Mucosa of gallbladder (tissue), 1 donor: ENCODE measurements at places on chromosomes 6 and 20.

DNA sequence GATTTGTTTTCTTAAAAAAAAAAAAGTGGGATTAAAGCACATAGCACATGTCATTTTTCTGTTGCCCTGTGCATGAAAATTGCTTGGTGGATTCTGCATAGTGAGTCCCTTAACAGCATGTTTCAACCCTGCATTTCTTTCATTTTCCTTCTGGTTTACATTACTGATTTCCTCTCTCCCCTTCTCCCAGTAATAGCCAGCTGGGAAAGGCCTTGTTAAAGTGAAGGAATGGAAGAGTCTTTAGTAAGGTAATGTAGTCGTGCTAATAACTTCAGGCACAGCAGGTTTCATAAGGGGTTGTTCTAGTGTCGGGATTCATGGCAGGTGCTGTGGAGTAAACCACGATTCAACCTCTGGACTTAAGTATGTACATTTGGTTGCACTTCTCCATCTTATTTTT lies 202.4 kb downstream of the FARS2 start:
- no peak for DNase-seq

GRCh38 chr6:135642912-135643311 lies 145.4 kb upstream of the AHI1 start:
- no peak for DNase-seq

DNA sequence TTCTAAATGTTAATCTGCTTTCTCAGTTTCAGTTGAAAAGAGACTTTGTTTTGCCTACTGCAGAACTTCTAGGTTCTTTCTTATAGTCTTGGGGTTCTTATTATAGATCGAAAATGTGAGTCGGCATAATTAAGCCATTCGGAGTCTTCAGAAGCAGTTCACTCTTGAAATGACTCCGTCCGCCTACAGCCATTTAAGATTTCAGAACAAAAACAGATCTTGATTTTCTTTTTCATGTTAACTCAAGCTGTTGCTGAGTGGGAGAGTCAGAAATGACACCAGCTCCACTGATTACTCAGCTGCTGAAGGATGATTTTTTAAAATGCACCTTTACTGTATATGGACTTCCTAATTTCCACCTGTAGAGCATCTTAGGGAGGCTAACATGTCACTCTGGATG lies 15.9 kb downstream of the PRDM1 start:
- no peak for DNase-seq

DNA sequence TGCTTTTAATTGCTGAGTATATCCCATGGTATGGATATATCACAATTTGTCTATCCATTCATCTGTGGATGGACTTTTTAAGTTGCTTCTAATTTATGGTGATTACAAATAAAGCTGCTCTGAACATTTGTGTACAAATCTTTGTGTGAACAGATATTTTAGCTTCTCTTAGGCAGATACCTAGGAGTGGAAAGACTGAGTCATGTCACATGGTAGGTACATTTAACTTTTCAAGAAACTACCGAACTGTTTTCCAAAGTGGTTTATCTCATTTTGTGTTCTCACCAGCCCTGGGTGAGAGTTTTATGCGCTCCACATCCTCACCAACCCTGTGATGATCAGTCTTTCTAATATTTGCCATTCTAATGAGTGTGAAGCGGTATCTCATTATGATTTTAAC lies 31.0 kb upstream of the ZNFX1 start:
- DNase-seq, result no peak

- no peak for DNase-seq
Observed at GRCh38 chr6:152765331-152765730, 14.7 kb downstream of the VIP start.

DNA sequence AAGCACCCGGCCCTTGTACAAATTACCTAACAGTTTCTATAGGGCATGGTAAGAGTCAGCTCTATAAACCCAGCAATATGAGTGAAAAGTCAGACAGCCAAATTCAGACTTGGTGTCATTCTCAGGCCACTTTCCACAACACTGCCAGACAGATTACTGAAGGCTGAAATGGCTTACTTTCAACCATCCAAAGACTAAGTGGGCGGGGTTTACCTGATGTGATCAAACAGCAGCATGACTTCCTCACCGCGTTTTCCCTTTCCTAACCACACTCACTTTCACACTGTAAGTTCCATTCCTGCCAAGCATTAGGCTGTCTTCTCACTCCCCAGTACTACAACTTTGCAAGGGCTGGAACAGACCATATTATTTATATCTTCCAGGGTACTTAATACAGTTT lies 85.9 kb downstream of the SMLR1 start:
- DNase-seq, result no peak

GRCh38 chr6:113289166-113289565 lies 568.0 kb upstream of the MARCKS start:
- no peak for DNase-seq

GRCh38 chr20:3134151-3134550 lies 25.5 kb downstream of the FASTKD5 start:
- DNase-seq, result no peak

- DNase-seq, result no peak
Observed at GRCh38 chr20:42530191-42530590, 659.5 kb downstream of the PTPRT start.

DNA sequence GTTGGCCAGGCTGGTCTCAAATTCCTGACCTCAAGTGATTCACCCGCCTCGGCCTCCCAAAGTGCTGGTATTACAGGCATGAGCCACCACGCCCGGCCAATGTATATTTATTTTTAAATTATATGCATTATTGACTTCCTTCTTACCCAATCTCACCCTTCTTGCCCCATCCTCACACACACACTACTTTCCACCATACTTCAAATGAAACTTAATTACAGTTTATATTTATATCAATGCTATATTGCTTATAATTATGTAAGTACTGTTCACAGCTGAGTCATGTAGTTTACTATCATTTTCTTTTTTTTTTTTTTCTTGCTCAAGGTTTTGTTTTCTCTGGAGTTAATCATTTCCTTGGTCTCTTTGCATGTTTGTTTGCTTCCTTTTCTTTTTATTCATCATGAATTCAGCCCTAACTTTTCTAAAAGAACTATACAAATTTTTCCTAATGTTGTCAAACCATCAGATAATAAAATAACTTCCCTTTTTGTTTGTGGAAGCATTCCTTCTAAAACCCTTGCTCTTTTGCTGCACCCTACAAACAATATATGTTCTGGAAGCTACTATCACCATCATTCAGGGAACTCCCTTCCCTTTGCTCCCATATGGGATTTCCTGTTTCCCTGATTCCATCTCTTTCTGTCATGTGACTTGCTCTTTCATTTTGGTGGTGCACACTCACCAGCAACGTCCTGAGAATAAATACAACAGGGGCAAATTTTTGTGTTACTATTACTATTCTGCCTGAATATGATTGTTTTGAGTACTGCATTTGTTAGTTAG lies 201.7 kb upstream of the SASH1 start:
- DNase-seq, result no peak

- DNase-seq, result no peak
Observed at GRCh38 chr6:28207510-28208110, 17.5 kb upstream of the ZSCAN9 start.

DNA sequence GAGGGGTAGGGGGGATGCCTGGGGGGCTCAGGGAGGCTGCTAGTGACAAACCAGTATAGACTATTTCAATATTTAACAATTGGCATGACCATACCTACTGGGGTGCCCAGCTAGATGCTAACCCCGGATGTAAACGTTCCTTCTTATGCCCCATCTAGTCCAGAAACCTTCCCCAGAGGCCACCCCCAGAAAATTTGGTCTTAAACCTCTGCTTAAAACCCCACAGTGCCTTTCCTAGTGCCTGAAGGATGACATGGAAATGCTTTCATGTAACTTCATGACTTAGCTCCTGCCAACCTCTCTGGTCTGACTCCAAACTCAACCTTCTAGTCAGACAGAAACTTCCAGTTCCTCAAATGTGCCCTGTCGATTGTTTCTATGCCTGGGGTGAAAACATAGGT lies 52.0 kb downstream of the JPH2 start:
- no peak for DNase-seq

GRCh38 chr6:35363293-35363750 lies 21.0 kb downstream of the PPARD start:
- no peak for DNase-seq

DNA sequence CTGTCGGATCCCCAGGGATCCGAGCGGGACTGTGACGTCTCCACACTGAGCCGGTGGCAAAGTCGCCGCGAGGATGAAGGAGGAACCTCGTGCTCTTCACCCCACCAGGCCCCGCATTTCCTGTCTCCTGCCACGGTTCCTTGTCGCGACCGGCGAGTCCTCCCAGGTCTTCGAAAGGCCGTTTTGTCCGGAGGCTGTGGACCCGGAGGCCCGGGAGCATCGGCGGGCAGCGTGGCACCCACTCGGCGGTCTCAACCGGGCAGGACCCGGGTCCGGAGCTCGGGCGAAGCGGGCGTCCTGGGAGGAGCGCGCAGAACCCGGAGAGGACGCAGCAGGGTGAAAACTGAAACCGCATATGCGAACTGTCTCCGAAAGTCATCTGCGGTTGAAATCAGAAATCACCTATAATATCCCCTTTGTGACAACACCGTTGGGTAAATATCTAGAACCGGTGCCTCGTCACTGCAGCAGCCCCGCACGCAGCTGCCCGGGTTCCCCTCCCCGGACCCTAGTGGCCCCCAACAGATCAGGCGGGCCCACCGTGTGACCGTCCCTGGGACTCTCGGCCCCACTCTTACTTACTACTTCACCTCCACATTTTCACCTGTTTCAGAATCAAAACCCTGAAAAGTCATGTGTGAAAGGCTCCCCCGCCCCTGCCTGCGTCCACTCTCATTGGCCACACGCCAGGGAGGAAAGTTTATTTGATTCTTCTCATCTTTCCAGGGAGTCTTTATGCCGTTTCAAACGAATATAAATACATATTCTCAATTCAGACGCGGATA lies 3.1 kb upstream of the ULBP2 start:
- no peak for DNase-seq
